ENCODE measurements at places on chromosomes 12 and 14.

GRCh38 chr14:59362513-59362912 is 102.7 kb downstream of the GPR135 start:
- no peak for DNase-seq

- DNase-seq = no peak
Measured at GRCh38 chr14:98375566-98375965, 896.4 kb downstream of the BCL11B start.

DNA sequence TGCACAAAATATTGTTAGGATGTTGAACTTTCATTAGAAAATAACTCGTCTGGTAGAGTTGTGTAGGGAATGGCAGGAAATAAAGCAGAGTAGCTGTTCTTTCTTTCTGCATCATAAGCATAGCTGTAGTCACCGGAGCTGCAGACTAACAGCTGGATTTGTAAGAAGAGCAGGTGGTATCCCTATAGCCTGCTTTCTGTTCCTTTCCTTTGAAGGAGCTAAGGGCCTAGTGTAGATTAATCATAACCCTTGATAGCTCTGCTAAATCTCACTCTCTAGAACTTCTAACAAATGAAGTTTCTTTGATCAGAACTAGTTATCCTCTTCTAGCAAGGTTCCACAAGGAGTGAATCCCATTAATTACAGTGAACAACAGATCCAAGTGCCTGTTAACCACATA is 3.5 kb downstream of the LMO3 start:
- no peak for DNase-seq

- no peak for DNase-seq
Measured at GRCh38 chr12:90908465-90908864, 46.5 kb downstream of the CCER1 start.

- DNase-seq = no peak
Measured at GRCh38 chr12:120103371-120103770, 13.2 kb downstream of the RAB35 start.
